ENCODE measurements at places on chromosomes 5 and 9.

DNA sequence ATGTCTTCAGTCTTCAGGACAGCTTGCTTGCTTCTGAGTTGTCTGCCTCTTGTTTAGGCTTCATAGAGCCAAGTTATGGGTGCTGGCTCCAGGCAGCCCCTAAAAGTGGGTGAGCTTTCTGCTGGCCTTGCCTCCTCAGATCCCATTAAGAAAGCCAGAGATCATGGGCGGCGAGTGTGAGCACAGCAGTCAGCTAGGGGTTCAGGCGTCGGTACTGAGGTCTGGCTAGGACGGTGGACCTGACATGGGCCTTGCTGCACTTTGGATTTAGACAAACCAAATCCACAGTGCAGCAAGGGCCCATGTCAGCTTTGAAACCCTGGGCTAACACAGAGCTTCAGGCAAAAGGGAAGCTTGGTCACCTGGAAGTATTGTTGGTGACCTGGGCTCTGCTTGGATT lies 17.6 kb downstream of the PSAT1 start:
- DNase-seq = no peak

DNA sequence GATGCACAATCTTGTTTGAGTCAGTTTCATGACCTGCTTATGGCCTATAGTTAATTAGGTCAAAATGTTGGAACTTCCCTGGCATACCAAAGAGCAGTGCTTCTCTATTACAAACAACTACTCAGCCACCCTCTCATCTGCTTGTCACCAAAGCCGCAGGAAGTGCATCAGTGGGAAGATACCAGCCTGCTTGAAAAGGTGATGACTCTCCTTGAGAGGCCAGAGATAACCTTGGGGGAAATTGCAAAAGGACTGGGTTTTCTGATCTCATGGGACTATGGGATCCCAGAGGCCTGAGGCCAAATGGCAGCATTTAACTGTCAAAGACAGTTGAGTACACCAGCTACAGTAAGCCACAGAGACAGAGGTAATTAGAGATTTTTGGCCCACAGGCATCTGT lies 69.9 kb downstream of the C9orf57 start:
- no peak for DNase-seq

GRCh38 chr9:29214154-29214689 lies 1640.9 kb upstream of the C9orf72 start:
- peak; percentile 76 for DNase-seq

DNA sequence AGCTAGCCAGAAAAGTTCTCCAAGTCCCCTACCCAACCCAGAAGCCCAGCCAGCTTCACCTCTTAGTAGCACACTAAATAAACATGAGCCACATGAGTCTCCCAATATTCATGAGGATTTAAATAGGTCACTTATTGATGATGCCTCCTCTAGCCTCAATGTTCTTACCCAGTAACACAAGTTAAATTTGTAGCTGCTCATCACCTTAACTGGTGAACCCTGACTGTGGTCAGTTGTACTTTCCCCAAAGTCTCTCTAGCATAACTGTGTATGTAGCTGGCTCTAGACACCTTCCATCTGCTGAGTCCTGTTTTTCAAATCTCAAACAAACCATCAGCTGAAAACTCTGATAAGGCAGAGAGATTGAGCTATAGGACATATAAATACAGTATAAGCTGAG lies 100.3 kb upstream of the ELAVL2 start:
- DNase-seq = no peak

- DNase-seq = peak; percentile 32
These were observed 10.6 kb upstream of the ASPN start for GRCh38 chr9:92492781-92493401.

- no peak for DNase-seq
These were observed 78.6 kb downstream of the PBX3 start for GRCh38 chr9:125825762-125826161.

DNA sequence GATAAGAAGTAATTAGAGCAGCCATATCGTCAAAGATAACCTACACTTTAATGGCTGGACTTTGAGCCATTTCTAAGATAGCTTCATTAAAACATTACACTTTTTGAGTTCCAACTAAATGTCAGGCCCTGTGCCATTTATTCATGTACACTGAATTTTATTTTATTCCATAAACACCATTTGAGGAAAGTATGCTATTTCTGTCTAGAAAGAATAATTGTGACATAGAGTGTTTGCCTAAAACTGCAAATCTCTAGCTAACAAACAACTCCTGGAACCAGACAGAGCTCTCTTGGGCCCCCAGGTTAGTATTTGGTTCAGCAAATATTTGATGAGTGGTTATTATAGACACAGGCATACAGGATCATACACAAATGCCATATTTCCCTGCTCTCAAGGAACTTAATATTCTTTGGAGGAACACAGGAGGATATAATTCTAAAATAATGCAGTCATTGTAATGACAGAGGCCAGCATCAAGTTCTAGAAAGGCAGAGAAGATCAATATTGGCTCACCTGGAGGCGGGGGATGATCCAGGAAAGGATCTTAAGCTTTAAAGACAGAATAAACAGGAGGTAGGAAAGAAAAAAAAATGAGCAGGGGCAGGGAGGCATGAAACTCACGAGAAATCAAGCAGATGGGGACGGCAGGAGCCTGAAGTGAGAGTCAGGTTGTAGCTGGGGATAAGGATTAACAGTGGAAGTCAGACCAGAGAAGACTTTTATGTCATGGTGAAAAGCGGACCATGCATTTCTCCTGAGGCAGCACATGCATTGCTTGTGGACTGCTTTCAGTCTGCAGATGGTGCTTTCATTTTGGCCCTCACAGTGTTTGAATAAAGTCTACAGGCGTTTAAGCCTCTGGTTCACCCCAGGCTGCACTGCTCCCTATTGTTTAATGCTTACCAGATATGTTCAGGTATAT lies 127.7 kb downstream of the GCNT1 start:
- peak; percentile 76 for DNase-seq

DNA sequence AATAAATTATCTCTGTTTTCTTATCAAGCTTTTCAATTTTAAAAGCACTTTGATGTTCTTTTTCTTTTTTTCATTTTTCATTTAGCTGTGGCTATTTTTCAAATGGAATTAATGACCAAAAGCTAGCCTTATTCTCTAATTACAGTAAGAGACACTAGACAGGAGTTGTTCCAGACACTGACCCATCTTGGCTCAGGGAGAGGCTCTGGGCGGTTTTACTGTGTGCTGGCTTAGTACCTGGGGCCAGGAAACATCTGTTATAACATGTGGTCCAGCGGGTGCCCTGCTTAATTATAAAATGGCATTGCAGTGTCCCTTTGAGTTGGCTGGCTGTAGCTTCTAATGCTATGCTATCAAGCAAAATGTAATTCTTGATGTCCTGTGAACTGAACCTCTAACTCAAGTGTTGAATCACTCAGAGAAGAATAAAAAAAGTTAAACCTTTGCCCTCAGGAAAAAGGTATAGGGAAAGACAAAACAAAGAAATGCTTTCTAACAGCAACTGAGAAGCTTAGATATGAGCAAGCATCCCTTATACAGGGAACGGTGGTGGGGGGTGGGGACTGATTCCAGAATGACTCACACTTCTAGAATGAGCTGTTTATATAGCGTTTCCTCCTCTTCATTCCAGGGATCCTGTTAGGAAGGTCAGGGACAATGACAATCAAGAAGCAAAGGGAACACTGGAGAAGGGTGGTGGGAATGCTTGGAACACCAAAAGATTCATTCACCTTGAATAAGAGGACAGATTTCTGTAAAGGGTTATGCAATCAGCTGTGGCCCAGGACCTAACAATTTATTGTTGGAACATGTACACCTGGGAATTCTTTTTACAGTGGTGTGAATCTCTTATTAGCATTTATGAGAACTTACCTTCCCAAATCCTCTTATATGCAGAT lies 58.7 kb upstream of the NFIB start:
- DNase-seq = peak; percentile 77

DNA sequence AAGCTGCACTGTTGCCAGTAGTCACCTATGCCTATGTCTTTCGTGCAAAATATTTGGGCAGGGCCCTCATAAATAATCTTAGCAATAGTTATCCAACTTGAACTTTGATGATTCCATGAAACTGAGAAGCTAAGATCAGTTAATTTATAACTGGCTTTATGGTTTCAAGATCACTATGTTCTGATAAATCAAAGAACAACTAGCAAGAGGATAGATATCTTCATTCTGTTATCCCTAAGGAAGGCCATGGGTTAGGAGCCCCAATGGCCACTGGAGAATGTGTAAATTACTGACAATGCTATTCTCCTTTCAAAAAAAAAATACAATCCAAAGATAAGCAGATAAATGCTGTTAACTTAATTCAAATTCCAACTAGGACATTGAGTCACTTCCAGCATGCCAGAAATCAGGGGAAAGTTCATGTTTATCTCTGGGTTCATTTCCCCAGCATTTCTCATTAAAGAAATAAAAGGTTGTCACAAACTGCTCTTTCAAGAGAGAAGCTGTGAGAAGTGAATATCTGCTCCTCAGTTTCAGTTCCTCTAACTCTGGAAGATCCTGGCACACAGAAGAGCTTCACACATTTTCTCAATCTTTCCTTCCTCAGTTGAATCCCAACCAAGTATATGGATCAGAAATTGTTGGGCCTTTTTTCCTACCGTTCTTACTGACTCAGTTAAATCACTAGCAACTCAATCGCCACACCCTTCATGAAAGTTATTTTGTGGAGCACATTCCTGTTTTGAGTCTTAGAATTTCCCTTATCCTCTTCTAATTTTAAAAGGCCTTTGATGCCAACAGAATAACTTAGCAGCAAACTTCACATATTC lies 59.6 kb upstream of the SLC1A1 start:
- no peak for DNase-seq

- no peak for DNase-seq
These were observed 9.9 kb downstream of the S100Z start for GRCh38 chr5:76859591-76860247.

GRCh38 chr9:98288881-98289280 lies 33.4 kb upstream of the TBC1D2 start:
- DNase-seq = no peak

DNA sequence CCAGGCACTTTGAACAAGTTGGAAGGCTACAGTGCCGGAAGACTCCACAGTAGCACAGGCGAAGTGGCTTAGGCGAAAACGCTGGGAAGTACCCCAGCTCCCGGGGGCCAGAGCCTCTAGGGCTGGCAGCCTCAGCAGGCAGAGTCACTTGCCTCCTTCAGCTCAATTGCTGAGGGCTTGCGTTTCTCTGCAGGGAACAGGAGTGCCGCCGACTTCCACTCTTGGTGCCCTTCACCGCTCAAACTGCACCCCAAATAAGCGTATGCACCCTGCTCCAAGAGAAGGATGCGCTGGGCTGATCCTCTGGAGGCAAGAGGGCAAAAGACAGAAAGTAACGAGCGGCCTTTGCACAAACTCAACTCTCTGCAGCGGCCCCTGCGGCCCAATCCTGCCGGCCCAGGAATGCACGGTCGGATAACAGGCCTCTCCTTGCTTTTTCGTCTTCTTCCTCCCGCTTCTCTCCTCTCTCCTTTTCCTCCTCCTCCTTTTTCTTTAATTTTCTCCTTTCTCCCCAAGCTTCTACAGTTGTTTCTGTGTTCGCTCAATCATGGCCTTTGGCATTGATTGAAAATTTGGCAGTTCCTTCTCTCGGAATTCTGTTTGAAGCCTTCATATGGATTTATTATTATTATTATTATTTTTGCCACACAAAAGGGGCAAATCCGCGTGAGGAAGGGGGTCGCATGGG lies 1.1 kb upstream of the S1PR3 start:
- no peak for DNase-seq

GRCh38 chr9:125889476-125890419 lies 142.6 kb downstream of the PBX3 start:
- peak; percentile 75 for DNase-seq

GRCh38 chr9:128420060-128420650 lies 502 bp upstream of the CERCAM start:
- DNase-seq = peak; percentile 84
